ENCODE measurements at places on chromosomes 12 and 14. TPM values are rescaled to one million over a fixed set of nuclear protein-coding genes. Genes with fewer than 3 reads are reported as not detected.
A peak's percentile ranks its signal among the peaks of the same experiment; 100 is the strongest.

DNA sequence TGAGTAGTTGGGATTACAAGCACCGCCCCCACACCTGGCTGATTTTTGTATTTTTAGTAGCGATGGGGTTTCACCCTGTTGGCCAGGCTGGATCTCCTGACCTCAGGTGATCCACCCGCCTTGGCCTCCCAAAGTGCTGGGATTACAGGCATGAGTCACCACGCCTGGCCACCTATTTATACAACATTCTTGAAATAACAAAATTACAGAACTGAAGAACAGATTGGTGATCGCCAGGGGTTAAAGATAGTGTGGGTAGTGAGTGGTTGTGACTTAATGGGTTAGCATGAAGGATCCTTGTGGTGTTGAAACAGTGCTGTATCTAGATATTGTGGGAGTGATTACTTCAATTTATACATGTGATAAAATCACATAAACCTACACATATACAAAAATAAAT, 7.4 kb downstream of the GLIPR1L1 start:
- peak; percentile 8 for DNase-seq

DNA sequence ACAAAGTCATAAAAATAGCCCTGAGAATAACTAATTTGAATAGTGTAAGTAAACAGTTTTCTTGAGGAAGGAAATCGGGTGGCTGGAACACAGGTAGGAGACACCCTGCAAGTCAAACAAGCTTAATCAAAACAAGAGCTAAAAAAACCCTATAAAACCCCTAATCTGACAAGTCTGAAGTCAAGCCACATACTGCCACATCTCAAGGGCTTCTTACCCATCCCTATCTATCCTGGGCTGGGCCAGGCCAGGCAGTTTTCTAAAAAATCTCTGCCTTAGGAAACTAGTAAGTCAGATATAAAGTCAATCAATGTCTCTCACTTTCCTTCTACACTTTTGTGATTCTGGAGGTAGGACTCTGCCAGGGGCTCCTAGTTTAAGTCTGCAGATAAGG, 15.3 kb downstream of the UBE2N start:
- DNase-seq = no peak

DNA sequence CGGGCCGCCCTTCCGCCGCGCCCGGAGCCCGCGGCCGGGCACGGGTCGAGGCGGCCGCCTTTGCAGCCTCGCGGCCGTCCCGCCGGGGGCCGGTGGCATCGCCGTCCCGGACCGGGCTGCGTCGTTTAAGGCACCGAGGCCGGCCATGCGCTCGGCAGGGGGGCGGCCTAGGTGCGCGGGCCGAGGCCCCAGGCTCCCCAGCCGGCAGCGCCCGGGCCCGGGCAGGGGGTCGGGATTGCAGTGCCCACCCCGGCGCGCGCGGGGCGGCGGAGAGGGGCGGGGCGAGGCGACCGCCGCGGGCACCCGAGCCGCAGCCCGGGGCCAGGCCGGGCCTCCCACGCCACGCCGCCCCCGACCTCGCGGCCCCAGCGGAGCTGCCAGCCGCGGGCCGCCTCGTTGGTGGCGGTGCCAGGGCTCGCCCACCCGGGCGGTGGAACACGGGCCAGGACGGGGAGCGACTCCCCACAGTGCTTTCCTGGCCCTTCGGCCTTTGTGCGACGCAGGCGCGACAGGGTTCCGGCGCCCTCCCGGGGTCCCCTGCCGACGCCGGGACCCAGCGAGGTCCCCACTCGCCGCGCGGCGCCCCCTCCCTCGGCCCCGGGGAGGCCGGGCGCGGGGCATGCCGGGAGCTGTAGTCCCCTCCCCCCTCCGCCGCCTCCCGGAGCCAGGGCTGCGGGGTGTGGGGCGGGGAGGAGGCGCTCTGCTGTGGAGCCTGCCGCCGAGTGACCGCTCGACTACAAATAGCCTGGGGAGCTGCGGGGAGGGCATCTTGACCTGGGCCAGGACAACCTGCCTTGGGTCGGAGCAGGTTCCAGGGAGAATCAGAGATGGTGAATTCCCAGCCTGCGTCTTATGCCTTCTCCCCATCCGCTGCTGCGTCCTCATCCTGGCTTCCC, 769 bp downstream of the FKBP4 start:
- peak; percentile 55 for DNase-seq

Gene EPYC
- not detected for polyA plus RNA-seq

- DNase-seq = peak; percentile 38
Observed at GRCh38 chr12:67222302-67222701, 46.9 kb upstream of the CAND1 start.

DNA sequence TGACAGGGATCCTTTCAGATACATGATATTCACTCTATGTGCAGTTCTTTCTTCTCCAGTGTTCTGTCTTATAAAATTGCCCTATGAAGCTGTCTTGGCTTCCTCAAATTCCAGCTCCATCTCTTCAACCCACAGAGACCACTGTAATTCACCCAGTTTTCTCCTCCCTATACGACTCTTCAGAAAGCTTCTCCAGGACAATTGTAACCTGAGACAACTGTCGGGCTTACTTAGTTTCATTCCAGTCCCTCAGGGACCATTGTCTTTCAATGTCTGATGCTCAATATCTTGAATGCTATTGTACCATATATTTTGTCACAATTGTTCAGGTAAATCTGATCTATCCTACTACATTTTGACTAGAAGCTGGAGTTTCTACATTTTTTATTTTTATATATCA, 345.3 kb downstream of the RPL10L start:
- DNase-seq = no peak

DNA sequence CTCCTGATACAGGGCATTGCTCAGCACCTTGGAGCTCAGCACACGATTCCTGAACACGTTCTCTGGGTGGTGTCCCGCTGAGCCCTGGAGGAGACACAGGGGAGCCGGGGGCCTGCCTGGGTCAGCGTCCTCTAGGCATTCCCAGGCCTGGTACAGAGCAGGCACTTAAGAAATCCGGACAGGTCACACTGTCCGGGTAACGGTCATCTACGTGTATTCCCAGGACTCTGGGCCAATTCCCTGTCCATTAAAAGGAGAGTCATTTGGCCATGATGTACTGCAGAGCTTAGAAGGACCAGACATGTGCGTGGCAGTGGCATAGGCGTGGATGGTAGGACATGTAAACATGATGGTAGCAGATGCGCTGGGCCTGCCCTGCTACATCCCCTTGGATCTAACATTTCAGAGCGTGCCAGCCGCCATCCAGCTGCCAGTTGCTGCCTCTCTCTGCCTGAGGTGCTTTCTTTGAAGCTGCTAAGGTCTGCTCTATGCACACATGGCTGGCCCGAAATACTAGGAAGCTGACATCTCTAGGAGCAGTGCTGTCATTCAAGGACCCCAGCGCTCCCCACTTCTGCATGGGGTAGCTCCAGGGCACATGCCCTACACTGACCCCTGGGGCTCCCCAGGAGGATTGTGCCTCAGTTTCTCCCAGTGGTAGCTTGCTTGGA, 273.1 kb upstream of the RTL1 start:
- DNase-seq = no peak

DNA sequence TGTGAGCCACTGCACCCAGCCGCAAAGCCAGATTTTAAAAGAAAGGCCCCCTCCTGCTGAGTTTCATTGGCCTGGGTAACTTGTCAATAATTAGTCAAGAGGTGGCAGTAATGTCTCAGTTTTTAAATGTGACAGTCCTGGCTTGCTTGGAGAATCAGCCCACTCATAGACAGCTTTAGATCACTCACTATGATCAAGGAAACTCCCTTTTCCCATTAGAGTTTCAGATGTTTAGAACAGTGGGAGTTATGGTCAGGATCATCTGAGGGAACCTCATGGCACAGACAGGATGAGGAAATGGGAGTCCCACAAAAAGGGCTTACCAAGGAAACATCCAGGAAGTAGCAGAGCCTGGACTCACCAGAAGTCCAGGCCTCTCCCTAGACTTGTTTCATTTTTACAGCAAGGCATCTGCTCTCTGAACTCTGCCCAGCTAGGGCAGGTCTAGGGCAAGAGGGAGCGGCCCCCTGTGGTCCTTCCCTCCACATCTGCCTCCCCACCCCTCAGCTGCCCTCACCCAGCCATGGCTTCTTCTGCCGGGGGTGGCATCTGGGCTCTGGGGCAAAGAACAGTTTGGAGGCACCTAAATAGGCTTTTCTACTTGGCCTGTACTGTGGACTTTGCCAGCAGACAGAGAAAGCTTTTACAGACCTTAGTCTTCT, 11.2 kb downstream of the BCL2L14 start:
- peak; percentile 73 for DNase-seq

DNA sequence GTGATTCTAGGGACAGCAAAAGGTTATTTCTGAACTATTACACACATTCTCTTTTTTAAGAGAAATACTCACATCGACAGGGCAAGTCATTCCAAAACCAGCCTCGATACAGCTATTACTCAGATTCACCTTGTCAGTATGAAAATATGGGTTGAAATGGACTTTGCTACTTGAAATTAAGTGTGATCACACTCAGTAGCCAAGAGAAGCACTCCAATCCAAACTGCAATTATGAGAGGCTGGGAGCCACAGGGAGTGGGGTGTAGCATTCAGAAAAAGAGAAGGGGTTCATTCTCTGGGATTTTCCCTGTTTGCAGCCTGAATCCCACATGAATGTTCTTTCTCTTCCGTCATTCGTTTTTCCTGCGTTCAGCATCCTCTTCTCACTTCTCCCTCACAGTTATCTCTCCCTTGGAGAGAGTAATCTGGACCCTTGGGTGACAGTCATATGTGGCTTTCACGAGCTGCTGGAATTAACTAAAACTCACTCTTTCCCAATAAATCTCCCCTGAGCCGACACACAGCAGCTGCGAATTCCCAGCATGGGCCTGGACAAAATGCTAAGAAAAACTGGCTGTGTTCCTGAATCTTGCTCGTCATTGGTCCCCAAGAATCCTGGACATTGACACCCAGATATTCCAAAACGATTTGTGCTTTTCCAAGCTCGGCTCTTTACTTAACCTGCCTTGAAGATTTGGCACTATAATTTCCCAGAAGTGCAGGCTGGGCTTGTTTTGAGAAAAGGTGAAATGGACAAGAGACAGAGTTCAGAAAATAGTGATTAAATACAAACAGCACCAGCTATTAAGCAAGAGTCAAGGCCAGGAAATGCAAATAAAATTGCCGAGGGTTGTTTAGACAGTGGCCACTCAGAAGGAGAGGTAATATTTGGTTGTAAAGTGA, 199.5 kb upstream of the PLEKHG7 start:
- no peak for DNase-seq

Gene MANSC4
- polyA plus RNA-seq = not detected

Data from A549 (cell line).